ENCODE measurements at places on chromosomes 6 and 20. TPM values are rescaled to one million over a fixed set of nuclear protein-coding genes. Genes with fewer than 3 reads are reported as not detected.

STK4 gene
- 147 TPM for total RNA-seq

PHACTR3 gene
- total RNA-seq, result not detected

ANGPT4 gene
- total RNA-seq, result not detected

POPDC3 gene
- not detected for total RNA-seq

PLEKHG1 gene
- total RNA-seq, result 1.8 TPM

RAD21L1 gene
- total RNA-seq, result not detected

PKHD1 gene
- total RNA-seq, result not detected
